Heart left ventricle (tissue), 16 donors: ENCODE measurements at places on chromosomes 7 and 10. TPM values are rescaled to one million over a fixed set of nuclear protein-coding genes. Genes with fewer than 3 reads are reported as not detected.

Gene GHRHR
- polyA plus RNA-seq, result not detected

Gene CALHM1
- not detected for polyA plus RNA-seq

Gene C10orf67
- 0.27 TPM for polyA plus RNA-seq

Gene NPC1L1
- 0.03 TPM for polyA plus RNA-seq

Gene ZFYVE27
- 28.5 TPM for polyA plus RNA-seq
